Stimulated activated CD4-positive, alpha-beta T cell treated with anti-CD3 and anti-CD28 coated beads, TNF-alpha, amount 100 ng/mL, for 1 hour (primary cell): ENCODE measurements at places on chromosomes 4 and X.

DNA sequence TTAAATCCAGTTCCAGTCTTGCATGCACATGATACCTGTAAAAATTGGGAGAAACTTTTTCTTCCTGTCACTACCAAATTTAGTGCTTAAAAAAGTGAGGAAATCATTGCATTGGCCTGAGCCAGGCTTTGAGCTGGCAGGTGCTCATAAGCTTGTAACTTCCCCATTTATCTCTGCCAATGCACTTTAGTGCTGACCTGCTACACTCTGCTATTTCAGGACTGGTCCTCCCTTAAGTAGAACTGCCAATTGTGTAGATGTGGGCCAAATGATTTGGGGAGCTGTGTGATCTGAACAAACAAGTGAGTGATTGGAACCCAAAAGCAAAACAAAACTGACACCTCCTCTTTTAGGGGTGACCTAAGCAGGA lies 51.8 kb downstream of the ZNF827 start:
- no peak for DNase-seq

GRCh38 chrX:148577741-148578140 lies 77.3 kb downstream of the AFF2 start:
- no peak for DNase-seq

GRCh38 chr4:183618681-183619080 lies 40.3 kb downstream of the RWDD4 start:
- no peak for DNase-seq

DNA sequence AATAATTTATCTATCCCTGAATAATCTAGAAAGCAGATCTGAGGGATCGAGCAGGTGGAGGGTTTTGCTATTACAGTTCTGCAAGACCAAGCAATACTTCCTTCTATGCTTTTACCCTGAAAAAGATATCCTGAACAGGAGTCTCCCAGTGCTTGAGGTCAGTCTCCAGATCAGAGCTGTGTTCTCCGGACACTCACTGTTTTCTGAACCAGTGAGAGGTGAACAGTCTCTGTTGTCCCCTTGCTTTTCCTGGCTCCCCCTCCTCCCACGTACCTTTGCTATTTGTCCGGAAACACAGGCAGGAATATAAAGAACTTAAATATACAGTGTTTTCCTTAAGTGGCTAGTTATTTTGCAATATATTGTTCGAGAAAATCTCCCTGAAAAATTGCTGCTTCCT lies 116.6 kb downstream of the ATXN3L start:
- DNase-seq = no peak

DNA sequence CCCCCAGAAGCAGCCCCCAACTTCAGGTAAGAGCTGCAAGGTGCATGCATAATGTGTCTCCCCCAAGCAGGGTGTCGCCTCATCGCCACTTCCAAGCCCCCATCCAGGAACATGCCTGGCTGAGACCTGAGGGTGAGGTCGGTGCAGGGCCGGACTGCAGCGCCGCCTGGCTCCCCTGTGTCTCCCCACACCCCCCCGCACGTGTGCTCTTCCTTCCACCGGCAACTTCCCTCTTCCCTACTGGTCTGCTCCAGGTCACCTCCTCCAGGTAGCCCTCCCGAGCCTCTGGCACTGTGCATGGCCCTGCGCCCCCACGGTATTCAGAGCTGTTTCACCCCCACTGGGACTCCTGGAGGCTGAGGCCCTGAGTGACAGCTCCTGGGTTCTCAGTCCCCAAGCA lies 2.2 kb upstream of the BGN start:
- no peak for DNase-seq

DNA sequence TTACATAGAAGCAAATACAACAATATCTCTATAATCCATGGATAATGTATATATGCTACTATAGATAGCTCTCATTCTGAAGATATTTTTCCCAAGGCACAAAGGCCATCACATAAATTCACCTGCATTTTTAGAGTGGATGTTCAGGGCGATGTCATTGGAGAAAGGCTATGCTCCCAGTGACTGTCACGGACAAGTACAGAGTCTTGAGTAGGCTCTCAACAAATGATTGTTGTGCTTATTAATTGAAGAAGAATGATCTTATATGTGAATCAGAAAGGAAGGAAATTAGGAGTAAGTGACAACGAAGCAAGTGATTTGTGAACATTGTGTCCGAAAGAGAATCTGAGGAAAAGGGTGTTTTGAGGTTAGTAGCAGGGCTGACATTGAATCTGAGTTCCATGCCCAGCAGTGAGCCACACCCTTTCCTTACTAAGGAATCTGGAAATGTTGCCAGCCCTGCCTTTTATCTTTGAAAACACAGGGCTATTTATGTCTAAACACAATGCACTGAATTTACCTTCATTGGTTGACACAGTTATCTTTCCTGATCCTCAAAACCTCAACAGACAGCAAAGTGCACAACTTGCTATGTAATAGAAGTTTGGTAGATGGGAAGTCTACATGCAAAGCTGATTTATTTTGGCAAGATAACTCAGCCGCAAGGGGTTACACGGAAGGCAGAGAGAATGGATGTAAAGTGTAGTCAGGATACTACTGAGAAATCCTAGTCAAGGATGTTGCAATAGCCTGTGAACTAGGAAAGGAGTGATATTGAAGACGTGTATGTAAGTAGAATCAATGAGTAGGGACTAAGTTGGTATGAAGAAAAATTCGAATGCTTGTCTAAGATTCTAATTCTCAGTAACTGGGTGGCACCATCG lies 50.4 kb downstream of the SORBS2 start:
- no peak for DNase-seq

DNA sequence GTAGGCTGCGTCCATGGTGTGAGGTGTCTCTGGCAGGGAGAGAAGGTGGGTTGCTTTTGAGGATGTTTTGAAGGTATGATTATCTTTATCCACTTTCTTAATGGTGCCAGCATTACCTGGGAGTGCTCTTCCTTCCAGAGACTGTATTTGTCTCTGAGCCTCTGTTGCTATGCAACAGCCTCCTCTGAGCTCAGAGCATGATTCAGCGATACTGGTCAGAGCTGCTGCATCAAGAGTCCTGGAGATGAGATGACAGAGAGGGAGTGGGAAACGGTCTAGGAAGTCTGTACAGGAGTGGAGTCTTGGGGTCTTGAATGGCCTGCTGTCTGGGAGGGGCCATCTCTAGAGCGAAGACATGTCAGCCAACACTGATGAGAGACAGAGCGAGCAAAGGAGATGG lies 104.4 kb upstream of the RAB40AL start:
- DNase-seq = no peak

- DNase-seq = no peak
Observed at GRCh38 chr4:146520896-146521540, 722 bp downstream of the SLC10A7 start.

- no peak for DNase-seq
Observed at GRCh38 chrX:130728208-130728607, 174.8 kb downstream of the ENOX2 start.

DNA sequence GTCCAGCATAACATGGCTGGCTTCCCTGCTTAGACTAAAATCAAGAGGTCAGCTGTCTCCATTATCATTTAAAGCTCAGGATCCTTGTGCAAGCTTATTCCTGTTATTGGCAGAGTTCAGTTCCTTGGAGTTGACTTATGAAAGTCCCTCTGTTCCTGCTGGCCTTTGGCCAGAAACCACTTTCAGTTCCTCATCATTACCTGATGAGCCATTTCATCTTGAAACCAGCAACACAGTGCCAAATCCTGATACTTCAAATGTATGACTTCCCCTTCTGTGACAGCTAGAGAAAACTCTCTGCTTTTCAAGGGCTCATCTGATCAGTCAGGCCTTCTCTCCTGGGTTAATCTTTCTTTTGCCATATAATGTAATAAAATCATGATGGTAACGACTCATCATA lies 110.6 kb upstream of the FSTL5 start:
- DNase-seq = no peak

- no peak for DNase-seq
Observed at GRCh38 chr4:38606587-38606905, 57.5 kb upstream of the KLF3 start.

DNA sequence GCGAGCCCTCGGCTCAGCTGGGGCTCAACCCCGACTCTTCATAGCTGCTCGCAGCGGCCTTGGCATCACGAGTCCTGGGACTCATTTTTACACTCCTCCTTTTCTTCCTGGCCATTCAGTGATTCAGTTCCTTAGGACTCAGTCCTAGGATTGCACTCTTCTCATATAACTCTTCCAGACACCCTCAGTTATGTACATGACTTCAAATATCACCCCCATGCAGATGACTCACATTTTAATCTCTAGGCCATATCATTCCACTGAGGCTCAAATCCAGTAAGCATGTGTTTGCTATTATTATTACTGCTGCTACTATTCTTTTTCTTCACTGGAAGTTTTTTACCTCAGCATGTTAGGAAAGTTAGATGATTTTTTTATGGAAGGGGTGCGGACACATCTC lies 14.4 kb downstream of the ITGB1BP2 start:
- no peak for DNase-seq
